Stimulated activated CD8-positive, alpha-beta memory T cell treated with anti-CD3 and anti-CD28 coated beads, Interleukin-4, amount 100 ng/mL, for 1 hour (primary cell): ENCODE measurements at places on chromosomes 1 and 21.

DNA sequence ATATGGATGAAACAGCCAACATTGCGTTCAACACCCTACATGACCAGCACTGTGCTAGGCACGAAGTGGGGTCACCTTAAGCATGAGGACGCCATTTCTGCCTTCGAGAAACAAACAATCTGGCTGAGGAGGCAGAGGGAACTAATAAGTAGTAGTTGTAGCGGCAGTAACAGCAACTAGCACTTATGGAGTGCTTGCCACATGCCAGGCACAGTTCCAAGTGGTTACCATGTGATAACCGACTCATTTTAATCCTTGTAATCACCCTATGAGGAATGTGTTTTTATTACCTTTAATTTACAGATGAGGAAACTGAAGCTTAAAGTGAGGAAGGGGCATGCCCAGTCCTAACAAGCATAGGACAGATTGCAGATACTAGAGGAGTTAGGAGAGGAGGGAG, 33.7 kb downstream of the KCND3 start:
- no peak for DNase-seq

- no peak for DNase-seq
Measured at GRCh38 chr1:168112673-168113305, 23.9 kb downstream of the GPR161 start.

- no peak for DNase-seq
Measured at GRCh38 chr1:231443363-231443762, 21.3 kb upstream of the EGLN1 start.

DNA sequence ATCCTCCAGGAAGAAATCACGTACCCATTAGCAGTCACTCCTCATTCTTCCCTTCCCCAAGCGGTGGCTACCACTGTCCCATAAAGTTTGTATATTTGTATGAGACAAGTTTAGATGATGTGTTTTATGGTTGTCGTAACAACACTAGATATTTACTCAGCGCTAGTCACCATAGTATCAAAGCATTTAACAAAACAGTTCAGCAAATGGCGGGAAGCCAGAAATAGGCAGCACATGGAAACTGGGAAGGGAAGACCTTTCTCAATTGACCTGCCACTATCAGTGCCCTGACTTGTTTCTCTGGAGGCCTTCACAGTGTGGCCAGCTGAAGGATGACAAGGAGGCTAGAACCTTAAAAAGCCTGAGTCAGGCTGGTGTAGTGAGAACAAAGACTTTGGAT, 31.1 kb downstream of the CNST start:
- DNase-seq, result no peak

- DNase-seq, result no peak
Measured at GRCh38 chr1:54837002-54837853, 36.1 kb upstream of the TTC22 start.

GRCh38 chr1:204002614-204003013, 70.3 kb upstream of the SOX13 start:
- no peak for DNase-seq

- DNase-seq, result no peak
Measured at GRCh38 chr1:152777510-152778137, 2.7 kb downstream of the LCE1F start.

DNA sequence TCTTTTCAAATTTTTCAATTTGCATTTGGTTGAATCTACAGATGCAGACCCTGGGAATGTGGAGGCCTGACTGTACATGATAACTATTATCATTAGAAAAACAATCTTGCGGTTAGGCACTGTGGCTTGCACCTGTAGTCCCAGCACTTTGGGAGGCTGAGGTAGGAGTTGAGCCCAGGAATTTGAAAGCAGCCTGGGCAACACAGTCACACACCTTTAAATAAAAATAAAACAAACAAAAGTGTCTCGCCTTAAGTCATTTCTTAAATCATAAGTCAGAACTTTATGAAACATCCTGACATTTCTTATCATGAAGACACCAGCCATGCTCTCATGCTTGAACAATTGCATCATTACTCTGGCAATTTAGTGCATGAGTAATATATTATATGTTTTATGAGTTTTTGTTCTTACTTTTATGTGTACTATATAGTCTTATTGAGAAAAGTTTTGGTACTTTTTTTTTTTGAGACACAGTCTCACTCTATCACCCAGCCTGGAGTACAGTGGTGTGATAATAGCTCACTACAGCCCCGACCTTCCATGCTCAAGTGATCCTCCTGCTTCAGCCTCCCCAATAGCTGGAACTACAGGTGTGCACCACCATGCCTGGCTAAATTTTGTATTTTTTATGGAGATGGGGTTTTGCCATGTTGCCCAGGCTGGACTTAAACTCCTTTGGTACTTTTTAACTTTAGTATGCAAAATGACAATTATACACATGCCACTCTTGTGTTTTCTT, 7.8 kb downstream of the TBX19 start:
- no peak for DNase-seq

- DNase-seq, result no peak
Measured at GRCh38 chr1:181643631-181644030, 160.3 kb downstream of the CACNA1E start.

DNA sequence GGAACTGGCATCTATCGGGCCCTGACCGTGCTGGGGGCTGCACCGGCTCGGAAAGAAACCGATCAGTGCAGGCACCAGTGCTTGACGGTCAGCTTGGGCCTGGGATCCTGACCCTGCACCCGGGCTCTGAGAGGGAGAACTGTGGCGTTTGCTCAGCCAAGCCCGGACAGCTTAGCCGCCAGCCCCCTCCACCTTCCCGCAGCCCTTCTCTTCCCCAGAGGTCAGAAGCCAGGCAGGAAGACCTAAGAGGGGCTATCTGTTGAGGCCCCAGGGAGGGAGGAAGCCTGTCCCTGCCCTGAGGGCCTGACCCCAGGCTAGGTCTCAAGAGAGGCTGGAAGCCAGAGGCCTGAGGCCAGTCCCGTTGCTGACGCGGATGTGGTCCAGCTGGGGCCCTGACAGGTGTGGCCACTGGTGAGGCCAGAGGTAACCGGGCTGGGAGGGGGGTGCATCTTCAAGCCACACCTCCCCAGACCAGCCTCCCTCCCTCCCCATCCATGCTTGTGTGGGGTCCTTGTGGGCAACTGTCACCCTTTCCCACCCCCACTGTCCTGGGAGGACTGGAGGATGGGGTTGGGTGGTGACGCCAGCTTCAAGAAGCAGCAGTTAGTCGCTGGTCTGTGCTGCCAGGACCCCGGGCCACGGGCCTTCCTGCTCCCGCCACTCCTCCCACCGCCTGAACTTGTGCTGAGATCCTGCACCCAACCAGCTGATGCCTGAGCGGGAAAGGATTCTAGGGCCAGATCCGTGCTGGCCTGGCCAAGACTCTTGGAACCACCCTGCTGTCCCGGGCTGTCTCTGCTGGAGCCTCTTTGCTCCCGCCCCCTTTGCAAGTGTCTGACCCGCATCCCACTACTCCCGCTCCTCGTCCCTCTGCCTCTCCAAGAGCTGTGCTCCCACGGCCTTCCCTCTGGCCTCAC, 2.6 kb upstream of the DVL1 start:
- DNase-seq, result no peak

- DNase-seq, result no peak
Measured at GRCh38 chr1:109269212-109269980, 13.5 kb downstream of the PSRC1 start.

GRCh38 chr1:15618655-15619525, 1.6 kb downstream of the DDI2 start:
- DNase-seq, result no peak

GRCh38 chr1:231369282-231369681, 31.2 kb downstream of the SPRTN start:
- DNase-seq, result no peak

DNA sequence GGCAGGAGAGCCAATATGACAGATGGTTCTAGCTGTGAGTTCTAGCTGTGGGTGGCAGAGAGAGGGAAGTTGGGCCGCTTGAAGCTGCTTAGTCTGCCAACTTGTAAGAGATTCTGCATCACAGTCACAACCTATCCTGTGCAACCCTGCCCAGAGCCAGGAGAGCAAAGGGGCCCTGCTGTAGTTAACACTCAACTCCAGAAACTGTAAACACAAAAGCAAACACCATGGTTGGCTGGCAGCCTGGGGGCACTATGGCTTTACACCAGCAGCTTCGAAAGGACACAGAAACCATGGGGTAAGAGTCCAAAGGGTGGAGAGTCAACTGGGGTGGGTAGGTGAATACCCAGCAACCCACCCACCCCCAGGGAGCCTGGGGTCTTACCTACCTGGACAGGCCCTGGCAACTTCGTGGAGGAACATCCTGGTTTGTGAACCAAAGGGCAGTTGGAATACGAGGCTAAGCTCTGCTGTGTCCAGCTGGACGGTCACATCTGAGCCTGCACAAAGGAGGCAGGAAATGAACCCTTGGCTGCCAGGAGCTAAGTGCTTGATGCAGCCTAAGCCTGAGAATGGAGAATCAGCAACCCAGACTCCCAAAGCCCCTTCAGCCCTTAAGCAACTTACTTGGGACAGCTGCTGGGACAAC, 6.4 kb downstream of the INPP5B start:
- DNase-seq, result no peak

DNA sequence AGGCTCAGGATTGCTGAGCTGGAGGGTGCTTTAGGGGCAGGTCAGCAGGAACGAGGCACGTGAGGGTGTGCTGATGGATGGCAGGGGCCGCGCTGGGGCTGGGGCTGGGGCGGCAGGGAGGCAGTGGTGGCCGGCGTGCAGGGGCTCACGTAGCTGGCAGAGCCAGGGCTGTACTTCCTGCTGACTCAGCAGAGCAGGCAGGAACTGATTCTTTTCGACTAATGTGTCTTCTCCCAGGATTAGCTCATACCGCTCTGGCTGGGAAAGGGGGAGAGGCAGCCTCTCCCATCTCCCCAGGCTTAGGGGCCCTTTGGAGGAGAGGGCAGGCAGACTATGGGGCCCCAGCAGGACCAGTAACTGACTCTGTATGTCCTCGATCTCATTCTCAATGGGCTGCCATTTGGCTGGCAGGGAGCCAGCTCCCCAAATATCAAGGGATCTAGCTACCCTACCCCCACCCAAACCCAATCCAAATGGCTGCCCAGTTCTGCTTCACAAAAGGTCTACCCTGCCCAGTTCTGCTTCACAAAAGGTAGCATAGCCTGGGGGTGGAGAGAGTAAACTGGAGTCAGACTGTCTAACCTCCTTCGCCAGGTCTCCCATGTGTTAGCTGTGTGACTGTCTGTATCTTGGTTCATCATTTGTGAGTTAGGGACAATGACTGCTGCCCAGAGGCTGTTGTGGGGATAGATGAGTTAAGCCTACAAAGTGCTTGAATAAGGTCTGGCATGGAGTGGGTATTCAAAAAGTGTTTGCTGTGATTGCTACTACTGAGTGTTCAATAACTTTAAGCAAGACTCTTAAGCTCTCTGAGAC, 100.1 kb upstream of the SLC2A1 start:
- DNase-seq, result no peak

DNA sequence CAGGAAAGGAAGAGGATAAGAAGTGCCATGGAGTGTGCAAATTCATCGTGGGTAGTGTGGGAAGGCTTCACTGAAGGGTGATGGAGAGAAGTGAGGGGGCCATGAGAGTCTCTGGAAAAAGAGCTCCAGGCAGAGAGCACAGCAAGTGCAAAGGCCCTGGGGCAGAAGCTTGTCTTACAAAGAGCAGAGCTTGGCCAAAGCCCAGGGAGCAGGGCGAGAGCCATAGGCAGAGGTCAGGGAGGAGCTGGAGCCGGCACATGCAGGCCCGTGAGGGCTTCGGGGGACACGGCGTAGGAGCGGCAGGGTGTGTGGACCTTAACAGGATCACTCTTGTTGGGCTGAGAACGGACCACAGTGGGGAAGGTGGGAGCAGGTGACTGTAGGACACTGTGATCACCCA, 83.7 kb upstream of the EDN2 start:
- no peak for DNase-seq

DNA sequence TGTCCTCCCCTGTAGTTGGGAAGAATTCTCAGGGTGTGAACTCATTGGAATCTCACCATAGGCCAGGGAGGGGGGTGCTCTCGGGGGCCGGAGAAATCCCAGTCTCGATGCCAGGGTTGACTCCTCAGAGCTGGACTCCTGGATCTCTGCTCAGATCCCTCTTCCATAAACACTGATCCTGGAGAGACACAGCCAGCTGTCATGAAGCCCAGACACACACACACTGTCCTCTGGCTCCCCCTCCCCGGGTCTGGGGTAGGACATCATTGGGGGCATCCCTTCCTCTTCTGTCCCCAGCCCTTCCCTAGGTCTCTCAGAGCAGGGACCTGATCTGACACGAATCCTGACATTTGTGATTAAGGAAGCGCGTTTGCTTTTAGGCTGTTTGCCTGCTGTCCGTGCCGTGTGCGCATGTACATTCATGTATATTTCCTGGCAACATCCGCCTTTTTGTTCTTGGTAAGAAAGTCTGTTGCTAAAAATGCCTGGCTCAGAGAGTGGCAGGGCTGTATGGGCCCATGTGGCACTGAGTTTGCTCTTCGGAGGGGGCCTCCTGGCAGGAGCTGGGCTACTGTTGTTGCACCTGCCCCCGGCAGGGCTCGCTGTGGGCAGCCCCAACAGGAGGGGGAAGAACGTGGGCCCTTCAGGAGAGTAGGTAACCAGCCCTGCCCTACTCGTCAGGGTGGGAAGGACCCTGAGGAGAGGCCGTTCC, 45.4 kb upstream of the SELENON start:
- no peak for DNase-seq

- DNase-seq, result no peak
Measured at GRCh38 chr1:51663721-51664120, 46.8 kb downstream of the OSBPL9 start.

- no peak for DNase-seq
Measured at GRCh38 chr1:151502859-151503780, 8.1 kb upstream of the CGN start.

- DNase-seq, result no peak
Measured at GRCh38 chr1:165173818-165174217, 182.7 kb downstream of the LMX1A start.

DNA sequence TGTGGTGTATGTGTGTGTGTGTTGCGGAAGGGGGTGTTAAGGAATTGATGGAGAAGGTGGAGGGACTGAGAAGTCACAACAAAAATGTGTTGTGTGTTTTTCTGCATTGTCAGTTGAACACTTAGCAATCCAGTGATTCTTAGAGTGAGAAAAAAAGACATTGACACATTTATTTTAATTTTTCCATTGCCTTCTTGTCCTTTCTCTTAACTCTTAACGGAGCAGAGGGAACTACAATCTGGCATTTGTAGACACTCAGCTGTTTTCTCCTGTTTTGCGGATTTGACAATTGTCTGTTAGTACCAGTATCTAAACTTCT, 725 bp downstream of the C1orf53 start:
- DNase-seq, result no peak

DNA sequence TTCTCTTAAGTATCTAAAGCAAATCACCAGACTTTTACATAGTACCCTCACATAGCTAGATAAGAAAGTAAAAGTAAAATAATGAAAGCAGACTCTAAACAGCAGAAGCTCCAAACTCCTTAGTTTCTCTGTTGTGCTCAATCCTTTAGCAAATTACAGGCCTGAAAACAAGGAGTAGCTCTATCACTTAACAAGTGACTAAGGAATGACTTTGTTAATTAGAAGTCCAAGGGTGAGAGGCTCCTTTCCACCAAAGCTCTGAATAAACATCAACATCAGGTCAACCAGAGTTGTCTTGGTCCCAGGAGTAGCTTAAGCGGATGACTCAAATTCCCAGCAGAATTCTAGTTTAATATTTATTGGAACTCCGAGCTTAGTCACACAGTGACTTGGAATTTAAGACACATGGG, 5.9 kb downstream of the NRIP1 start:
- DNase-seq, result no peak

GRCh38 chr1:35401049-35401448, 132.5 kb downstream of the ZMYM4 start:
- DNase-seq, result no peak

GRCh38 chr1:195745189-195746010, 862.8 kb downstream of the KCNT2 start:
- DNase-seq, result no peak
